ENCODE measurements at places on chromosomes 4 and X.
A peak's percentile ranks its signal among the peaks of the same experiment; 100 is the strongest.

DNA sequence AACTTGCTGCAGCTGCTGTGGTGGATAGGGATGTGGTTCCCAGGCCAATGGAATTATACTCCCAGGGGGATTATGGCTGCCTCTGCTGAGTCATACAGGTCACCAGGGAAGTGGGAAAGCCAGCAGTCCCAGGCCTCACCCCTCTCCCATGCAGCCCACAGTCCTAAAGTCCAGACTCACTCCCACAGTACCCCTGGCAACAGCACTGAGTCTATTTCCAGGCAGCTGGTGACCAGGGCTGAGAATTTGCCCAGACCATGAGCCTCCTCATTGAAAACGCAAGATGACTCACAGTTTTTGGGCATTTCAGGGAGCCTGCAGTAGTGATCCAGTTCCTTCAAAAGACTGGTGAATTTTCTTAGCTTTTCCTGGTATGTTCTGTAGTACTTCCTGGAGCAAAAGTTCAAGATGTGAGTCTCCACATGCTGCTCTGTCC, 137.6 kb downstream of the NPNT start:
- DNase-seq = no peak

DNA sequence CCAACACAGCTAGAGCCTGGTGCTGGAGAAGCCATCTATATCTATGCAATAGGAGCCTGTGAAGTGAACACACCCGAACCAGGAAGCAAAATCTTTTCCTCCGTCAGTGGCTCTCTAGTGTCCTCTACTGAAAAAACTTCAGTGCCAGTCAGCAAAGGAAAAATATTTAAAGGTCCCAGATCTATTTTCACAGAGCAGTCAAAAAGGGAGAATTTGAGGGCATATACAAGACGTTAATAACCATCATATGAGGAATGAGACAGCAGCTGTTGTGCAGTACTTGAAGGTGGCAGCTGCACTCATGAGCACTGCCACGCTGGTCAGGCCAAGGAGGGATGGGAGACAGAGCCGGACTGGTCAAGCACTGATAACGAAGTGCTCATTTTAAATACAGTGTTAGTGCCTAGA, 14.4 kb downstream of the MCUB start:
- peak; percentile 29 for DNase-seq

DNA sequence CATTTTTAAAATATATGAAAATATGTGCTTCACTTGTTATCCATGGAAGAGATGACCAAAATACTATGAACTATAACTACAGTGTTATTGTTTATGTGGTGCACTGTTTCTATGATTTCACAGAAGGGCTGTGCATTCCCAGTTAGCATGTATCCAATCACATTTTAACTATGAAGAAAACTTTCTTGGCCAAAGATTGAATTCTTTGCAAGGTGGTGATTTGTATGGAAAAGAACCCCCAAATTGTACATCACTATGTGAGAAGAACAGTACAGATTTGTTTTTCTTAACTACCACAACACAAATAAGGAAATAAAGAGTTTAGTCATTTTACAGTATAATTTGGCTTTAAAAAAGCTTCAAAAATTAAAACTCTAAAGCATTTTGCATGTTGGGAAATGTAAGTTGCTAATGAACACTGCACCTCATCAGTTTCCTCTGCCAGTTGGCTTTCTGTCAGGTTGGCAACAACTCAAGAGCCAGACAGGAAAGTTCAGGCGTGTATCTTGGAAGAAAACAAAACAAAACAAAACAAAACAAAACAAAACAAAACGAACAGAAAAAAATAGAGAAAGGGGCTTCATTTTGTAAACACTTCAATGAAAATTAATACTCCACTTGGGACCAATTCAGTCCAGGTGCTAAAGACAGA, 237.0 kb downstream of the SCFD2 start:
- DNase-seq = no peak

DNA sequence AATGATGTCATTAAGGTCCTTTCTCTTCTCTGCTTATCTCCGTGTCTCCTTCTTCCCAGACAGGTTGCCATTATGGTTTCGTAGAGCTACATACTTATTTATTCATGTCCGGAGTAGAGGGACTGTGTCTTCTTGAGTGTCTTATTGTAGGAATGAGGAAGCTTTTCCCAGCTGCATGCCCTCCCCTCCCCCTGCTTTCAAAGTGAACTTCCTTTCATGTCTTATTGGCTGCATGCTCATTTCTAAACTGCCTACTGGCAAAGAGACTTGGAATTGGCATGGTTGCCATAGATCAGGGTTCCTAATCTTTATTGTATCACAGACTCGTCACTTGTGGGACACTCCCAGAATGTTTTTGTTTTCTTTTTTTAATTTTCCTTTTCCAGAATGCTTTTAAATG, 15.4 kb downstream of the VAMP7 start:
- DNase-seq = no peak

DNA sequence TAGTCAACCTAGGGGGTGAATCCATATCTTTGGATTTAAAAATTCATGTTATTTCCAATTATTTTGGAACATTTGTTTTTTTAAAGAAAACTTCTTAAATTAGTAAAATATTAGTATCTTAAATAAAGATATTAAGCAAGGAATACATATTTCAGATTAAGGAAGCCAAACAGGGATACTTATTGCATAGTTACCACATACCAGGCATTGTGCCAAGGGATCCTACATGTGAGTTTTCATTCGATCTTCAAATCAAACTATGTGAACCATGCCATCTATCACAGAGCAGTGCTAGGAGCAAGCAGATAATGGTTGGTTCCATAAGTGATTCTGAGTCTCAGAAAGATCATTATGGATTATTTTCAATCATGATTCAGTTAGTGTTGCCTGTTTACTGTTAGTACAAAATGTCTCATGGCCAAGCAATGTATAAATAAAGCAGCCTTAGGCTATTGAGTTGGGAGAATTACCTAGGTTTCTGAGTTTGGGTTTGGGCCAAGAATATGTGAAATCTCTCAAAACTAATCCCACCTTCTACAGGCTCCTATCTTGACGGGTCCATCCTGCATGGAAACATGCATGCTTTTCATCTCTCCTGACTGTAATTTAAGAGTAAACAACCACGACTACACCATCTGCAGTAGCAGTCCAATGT, 176.7 kb downstream of the NPFFR2 start:
- DNase-seq = no peak

- peak; percentile 1 for DNase-seq
Measured at GRCh38 chr4:68576272-68577125, at the start of gene UGT2B17. TSS of gene UGT2B17 (minus strand) at chr4:68576322. CDS start at chr4:68568484, 7,838 bp downstream.

- DNase-seq = no peak
Measured at GRCh38 chrX:21412883-21413282, 38.7 kb downstream of the CNKSR2 start.

- no peak for DNase-seq
Measured at GRCh38 chr4:171441300-171441941, 371.8 kb upstream of the GALNTL6 start.

DNA sequence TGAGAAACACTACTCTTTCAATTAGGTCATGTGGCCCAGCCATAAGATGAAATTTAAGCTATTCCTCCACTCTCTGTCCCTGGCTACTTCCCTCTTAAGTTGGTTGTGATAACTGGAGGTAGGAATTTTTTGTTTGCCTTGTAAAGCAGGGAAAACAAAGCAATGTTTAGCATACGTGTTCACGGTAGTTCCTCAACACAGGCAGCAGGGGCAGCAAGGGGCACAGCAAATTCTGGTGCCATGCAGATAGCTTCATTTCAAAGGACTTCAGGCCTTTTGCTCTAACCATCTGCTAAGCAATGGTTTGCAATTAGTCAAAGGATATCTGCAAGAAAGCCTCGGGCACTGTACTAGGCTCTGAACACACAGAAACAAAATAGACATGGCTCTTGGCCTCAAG, 330.2 kb downstream of the ZIC3 start:
- no peak for DNase-seq

DNA sequence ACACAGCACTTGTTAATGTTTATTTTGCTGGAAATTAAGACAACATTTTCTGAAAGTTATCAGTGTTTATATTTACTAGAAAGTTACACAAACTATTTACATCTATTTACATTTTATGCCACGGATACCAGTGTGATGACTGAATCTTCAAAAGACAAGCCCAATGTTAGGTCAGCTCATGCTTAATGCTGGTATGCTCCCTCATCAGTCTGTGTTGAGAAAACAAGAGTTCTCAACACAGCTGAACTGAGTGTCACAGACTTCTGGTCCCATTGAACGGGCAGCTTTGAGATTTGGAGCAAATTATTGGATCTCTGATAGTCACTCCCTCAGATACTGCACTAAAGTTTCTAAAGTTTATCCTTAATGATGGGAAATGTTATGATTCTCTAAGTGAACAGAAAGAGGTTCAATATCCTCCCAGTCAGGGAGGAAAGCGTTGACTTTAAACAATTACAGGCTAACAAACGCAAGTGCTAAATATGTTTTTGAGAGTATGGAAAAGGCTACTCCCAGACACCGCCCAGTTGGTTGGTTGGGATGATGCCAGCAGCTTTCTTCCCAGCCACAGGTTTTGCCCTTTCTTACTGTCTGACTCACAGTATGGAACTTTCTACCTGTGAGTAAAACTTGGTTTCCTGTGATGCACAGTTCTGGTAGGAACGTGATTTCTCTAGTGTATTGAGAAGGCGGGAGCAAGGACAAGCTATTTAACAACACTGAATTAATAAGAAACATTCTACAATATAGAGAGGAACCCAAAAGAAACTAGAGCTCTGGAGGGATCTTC, 1293.6 kb upstream of the TENM3 start:
- no peak for DNase-seq

- DNase-seq = peak; percentile 28
Measured at GRCh38 chr4:41935652-41936021, 408 bp downstream of the TMEM33 start.

DNA sequence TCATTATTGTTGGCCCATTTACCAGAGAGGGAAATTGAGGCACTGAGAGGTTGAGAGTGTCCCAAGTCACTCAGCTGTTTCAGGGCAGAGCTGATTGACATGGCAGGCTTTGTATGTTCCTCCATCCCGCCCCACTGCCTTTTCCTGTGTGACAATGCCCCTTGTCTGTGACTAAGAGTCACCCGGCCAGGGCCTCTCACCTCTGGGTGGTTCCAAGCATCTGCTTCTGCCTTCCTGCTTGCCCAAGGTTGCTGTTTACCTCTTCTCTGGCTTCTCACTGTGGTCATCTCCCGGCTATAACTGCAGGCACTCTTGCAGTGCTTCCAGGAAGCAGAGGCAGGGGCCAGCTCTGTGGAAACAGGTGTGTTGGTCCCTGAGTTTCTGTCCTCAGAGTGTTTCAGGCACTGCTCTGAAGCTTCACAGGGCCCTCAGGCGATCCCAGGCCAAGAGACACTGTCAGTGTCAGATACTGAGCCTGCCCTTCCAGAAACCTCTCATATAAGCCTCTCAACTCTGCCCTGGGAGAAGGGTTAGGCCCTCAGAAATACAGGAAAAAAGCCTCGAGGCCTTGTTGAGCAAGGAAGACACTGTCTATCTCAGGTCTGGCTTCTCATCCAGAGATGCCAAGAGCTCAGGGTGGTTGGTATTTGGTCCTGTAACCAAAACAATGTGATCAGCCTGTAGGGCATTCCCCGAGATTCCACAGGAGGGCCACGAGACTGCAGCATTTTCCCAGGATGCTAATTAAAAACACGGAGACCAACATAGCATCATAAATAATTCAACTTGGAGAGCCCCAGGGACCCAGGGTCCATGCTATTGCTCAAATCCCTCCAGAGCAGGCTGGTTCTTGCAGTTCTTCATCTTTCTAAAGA, 42.0 kb upstream of the PROM1 start:
- no peak for DNase-seq

GRCh38 chrX:2632533-2633504, 58.3 kb upstream of the CD99 start:
- DNase-seq = peak; percentile 55
